PC-9 (cell line): ENCODE measurements at places on chromosomes 11 and 22.
A peak's percentile ranks its signal among the peaks of the same experiment; 100 is the strongest.

DNA sequence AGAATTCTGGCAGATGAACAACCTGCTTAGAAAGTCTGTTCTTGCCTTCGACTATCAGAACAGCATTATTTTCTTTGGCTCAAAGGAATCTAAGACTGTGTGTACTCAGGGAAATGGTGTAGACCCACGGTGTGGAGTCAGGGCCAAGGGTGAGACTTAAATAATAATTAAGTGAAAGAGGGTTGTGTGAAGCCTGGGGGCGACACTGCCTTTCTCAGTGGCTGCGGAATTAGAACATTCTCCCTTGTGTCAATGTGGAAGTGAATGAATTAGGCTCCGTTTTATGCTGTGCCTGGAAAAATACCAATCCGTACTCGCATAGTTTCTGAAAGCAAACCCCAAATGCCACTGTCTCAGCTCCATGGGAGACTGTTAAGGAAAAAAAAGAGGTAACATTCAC lies 50.7 kb downstream of the NAV2 start:
- no peak for DNase-seq

GRCh38 chr11:108647701-108648527 lies 17.0 kb upstream of the DDX10 start:
- peak; percentile 74 for DNase-seq

DNA sequence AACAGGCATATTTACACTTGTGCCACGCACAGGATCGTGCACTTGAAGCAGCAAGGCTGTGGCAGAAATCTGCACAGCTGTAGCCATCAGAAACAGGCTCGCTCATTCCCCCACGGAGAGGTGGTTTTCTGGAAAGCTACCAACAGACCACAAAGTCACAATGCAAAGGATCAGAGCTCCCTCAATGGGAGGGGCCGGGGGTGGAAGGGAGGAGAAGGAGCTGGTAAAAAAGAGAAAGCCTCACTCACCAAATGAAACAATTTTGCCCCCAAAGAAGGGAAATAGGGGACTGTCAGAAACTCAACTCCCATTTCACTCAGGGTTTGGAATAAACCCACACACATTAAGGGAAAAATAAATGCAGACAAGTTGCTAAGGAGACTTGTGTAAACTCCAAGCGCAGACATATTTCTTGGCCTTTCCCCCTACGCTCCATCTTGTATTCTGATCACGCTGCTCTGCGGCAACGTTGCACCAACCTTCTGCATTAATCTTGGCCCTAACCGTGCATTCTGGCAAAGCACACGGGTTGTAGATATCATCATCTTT lies 43.2 kb upstream of the BLID start:
- DNase-seq: no peak

DNA sequence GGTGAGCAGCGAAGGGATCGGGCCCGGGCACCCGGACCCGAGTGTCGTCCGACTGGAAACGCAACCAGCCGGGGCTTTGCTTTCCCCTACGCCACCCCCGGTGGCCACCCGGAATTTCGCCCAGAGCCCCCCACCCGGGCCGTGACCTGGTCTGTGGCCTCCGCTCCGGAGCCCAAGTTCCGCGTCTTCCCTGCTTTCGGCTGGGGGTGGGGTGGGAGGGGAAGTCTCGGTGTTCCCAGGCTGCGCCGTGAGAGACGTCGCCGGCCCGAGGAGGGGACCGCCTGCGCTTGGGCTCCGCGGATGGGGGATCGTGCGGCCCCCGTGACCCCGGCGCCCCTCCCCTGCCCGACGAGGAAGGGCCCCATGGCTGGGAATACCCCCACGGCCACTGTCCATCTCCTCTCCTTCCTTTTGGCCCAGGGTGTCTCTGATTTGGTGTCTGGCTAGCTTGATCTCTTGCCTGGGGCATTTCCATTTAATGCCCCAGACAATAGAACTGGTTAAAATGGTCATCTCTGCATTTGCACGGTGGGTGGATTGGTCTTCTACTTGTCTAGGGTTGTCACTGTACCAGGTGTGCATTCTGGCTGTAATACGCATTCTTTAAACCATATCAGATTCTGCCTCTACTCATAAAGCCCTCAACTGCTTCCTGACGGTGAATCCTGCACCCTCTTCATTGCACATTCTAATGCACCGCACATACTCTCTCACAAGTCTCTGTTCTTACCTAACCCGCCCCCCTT lies 789 bp downstream of the SIK2 start:
- DNase-seq: peak; percentile 53

GRCh38 chr11:8768625-8769333 lies 86.2 kb downstream of the RPL27A start:
- DNase-seq: peak; percentile 61

DNA sequence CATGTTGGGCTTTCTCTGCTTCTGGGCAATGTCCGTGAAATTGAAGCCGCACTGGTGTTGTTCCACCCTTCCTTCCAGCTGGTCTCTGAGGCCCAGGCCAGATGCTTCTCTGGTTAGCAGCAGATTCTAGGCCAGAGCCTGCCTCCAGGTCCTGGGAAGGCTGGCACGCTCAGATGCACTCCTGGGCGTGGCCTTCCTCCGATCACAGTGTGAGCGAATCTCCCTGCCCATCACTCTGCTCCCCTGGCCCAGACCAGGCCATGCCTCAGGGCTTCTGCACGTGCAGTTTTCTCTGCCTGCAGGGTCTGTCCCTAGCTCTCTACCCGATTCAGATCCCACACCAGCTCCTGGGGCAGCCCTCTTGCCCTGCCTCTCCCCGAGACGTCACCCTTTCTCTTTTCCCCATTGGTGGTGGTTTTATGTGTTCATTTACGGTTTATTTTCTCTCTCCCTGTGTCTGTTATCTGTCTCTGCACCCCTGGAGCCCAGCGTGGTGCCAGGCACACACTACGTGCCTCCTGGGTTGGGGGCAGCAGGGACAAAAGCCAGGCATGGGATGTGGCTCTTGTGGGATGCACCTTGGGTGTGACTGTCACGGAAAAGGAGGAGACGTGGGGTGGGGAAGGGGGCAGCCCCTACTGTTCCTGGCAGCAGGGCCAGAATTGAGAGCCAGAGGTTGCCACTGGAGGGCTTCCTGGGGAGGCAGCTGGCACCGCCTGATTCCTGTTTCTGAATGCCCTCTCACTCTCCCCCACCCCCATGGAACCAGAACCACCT lies 66.0 kb downstream of the KCNQ1 start:
- DNase-seq: no peak

DNA sequence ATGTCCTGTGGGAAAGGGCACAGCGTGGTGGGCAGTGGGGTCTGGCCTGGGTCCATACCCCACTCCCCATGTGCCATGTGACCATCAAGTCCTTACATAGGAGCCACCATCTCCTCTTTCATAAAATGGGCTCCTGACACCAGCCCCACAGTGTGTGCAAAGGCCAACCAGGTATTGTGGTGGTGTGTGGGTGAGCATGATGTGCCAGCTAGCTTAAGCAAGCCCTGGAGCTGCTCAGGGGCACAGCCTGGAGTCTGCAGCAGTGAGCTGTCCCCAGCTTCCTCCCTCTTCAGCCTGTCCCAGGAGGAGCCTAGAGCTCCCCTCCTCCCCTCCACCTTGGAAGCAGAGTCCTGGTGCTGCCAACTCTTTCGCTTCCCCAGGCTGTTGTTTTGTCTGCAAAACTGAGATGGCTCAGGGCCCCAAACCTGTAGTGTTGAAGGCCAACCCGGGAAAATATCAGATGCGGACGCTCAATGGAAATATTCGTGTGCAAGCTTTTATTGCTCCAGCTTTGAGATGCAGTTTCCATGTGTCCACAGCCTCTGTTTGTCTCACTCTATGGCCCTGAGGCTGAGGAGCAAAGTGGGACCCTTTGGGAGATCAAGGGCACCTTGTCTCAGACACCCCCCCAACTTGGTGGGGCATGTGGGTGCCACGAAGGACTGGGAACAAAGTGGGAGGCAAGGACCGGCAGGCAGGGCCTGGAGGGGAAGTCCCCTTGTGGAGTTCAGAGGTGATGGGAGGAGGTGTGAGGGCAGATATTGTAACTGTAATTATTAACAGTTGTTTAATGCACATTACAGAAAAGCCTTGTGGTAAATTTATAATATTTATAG lies 92.6 kb downstream of the CTTN start:
- no peak for DNase-seq

DNA sequence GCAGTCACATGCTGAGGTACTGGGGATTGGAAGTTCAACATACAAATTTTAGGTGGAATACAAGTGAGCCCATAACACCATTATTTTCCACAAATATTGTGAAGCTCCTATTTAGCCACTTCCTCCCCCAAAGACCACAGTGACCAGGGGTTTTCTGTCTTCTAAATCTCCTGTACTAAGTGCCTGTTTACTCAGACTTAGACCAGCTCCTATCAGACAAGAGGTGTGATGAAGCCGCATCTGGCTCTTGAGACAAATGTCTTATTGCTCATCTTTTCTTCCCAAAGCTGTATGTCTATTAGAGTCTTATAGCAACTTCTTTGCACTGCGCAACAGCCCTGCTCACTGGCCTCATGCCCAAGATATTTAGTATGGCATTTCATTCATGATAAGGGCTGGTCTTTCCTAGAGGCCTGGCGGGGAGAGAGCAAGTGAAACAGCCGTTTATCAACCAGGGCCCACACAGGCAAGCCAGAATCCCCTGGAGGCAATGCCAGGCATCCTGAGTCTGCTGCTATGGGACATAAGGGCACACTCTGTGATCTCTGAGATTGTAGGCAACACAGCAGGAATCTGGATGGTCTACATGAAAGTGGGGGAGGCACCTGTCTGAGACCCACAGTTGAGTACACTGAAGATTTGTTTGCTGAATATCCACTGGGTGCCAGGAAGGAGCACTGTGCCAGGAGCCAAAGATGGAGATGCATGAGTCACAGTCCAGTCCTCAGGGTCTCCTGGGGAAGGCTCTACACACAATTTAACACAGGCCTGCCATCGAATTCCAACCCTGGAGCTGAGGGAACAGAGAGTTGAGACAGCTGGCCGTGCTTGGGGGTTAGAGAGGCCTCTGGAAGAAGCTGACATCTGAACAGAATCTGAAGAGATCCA lies 78.5 kb upstream of the NCAM1 start:
- no peak for DNase-seq

- DNase-seq: no peak
Measured at GRCh38 chr11:66694056-66694410, 16.3 kb upstream of the RBM4B start.

DNA sequence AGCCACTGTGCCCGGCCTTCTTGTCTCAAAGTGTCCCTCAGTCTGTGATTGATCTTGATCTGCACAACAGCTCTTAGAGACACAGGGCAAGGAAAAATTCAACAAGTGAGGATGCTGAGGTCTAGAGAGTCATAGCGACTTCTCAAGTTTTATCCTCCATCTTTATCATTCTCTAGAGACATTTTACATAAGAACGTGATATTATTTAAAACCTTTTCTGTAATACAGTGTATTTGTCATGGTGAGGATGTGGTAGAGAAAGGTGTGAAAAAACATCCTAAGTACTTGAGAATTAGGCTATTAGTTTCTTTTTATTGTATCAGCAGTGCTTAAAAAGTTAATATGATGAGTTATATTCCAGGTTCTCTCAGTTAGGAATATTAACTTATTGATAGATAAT lies 50.2 kb downstream of the EMSY start:
- no peak for DNase-seq

GRCh38 chr11:68528630-68529029 lies 68.1 kb downstream of the PPP6R3 start:
- DNase-seq: no peak

DNA sequence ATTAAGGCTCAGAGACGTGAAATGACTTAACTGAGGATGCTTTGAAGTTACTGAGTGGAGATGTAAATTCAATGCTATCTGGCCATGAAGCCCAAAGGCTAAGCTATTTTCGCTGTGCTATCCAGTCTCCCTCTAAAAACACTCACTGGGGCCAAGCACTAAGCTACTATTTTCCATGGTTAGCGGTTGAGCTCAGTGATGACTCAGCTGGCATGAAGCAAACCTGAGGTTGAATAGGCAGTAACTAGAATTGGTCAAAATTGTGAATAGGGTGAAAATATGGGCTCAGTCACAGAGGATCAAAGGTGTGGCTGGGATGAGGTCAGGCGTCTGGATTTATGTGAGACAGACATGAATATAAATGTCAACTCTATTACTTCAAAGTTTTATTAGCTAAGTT lies 564.2 kb upstream of the KIRREL3 start:
- DNase-seq: no peak

- no peak for DNase-seq
Measured at GRCh38 chr22:44848296-44848741, 95.9 kb downstream of the ARHGAP8 start.

DNA sequence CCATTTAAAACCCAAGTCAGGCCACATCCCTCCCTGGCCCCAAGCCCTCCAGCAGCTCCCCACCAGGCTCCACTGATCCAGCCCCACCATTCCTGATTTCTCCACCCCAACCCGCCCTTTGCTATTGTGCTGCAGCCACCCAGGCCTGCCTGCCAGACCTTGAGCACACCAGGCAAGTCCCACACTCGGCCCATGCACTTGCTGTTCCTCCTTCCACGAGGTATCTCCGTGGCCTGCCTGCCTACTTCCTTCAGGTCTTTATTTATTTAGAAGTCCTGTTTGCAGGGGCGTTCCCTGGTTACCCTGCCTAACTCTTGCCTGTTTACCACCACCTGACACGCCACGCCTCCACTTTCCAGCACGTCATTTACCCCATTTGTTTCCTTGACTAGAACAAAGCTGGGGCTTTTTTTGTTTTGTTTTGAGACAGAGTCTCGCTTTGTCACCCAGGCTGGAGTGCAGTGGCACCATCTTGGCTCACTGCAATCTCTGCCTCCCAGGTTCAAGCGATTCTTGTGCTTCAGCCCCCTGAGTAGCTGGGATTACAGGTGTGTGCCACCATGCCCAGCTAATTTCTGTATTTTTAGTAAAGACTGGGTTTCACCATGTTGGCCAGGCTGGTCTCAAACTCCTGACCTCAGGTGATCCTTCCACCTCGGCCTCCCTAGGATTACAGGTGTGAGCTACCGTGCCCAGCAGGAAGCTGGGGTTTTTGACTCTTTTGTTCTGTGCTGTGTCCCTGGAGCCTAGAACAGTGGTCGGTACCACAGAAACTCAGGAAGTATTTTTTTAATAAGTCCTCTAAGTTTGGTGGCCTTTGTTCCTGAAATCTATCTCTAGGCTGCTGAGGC lies 6.7 kb downstream of the CENPM start:
- peak; percentile 68 for DNase-seq

DNA sequence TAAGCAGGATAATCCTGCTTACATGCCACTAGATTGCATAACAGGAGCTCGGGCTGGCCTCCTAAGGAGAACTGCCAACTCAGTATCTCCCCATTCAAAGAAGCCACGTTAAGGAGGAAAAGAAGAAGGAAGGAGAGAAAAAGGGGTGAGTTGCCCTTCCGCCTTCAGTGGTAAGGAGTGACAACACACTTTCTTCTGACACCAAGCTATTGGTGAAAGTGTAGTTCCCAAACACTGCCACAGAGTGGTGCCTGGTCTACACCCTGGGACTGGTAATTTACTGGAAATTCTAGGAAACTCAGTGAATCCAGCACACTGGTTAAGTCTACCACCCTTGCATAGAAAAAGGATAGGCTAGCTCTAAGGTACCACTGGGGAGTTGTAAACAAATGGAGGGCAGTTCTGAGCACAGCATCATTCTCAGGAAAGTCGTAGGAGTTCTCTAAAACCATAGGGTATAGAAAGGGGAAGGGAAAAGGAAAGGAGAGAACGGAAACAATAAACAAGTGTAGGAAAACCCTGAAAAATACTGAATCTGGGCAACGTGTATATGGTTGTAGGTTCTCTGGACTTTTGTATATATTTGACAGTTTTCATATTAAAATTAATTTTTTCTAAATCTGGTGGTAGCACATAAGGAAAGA lies 58.2 kb downstream of the RRAS2 start:
- peak; percentile 44 for DNase-seq

GRCh38 chr22:44410451-44410991 lies 87.5 kb downstream of the RTL6 start:
- no peak for DNase-seq

GRCh38 chr11:118243993-118244762 lies 8.0 kb downstream of the MPZL3 start:
- no peak for DNase-seq
